ENCODE measurements at places on chromosomes 5 and 9. TPM values are rescaled to one million over a fixed set of nuclear protein-coding genes. Genes with fewer than 3 reads are reported as not detected.

MLANA gene
- not detected for total RNA-seq

PSD2 gene
- total RNA-seq = 17.0 TPM

LCN10 gene
- not detected for total RNA-seq

DCTN3 gene
- 108 TPM for total RNA-seq

TIMD4 gene
- not detected for total RNA-seq

ZFP37 gene
- total RNA-seq = 27.8 TPM

INIP gene
- total RNA-seq = 27.3 TPM

FAM153A gene
- total RNA-seq = 2.8 TPM

MPDZ gene
- 40.4 TPM for total RNA-seq

AK8 gene
- 1.1 TPM for total RNA-seq

TCF7 gene
- total RNA-seq = not detected

DRD1 gene
- total RNA-seq = 6.1 TPM

BTNL3 gene
- total RNA-seq = not detected

CD14 gene
- total RNA-seq = 15.4 TPM

MOB3B gene
- total RNA-seq = 6.2 TPM

SLF1 gene
- total RNA-seq = 46.0 TPM

LECT2 gene
- not detected for total RNA-seq

CDO1 gene
- total RNA-seq = 73.2 TPM

SLC6A3 gene
- not detected for total RNA-seq

SLC6A7 gene
- total RNA-seq = 0.62 TPM

TMEM267 gene
- total RNA-seq = 14.0 TPM

HACD4 gene
- total RNA-seq = 0.94 TPM

CFAP157 gene
- 0.16 TPM for total RNA-seq

C9 gene
- total RNA-seq = not detected

GALNT12 gene
- total RNA-seq = 1.2 TPM

GRAMD2B gene
- total RNA-seq = 11.2 TPM

FAM170A gene
- not detected for total RNA-seq

MAMDC4 gene
- total RNA-seq = 2.5 TPM

PCDHA6 gene
- total RNA-seq = 24.8 TPM

GKAP1 gene
- 10.9 TPM for total RNA-seq

ADCY2 gene
- 13.4 TPM for total RNA-seq

TOR1B gene
- total RNA-seq = 39.5 TPM

ARAP3 gene
- total RNA-seq = 3.3 TPM

LHX2 gene
- total RNA-seq = 189 TPM

FOXI1 gene
- not detected for total RNA-seq

CDKN2B-AS1 gene
- 0.62 TPM for total RNA-seq

GLRX gene
- total RNA-seq = 9.8 TPM

PCDHB13 gene
- total RNA-seq = 9.2 TPM

PCSK1 gene
- 1.6 TPM for total RNA-seq

CMYA5 gene
- total RNA-seq = 1.2 TPM

C5orf58 gene
- not detected for total RNA-seq

MARCHF11 gene
- total RNA-seq = 3.6 TPM

ACOT12 gene
- 2.8 TPM for total RNA-seq

ARID3C gene
- total RNA-seq = not detected

MARCOL gene
- not detected for total RNA-seq

PLPPR1 gene
- total RNA-seq = 222 TPM

STPG3 gene
- total RNA-seq = not detected

PCDHGB4 gene
- total RNA-seq = 12.9 TPM

TLE4 gene
- total RNA-seq = 70.5 TPM

ADAMTS12 gene
- total RNA-seq = 1.2 TPM

TLX3 gene
- total RNA-seq = not detected

TSLP gene
- not detected for total RNA-seq

RACK1 gene
- 2,761 TPM for total RNA-seq

LCN1 gene
- not detected for total RNA-seq

IFNA2 gene
- total RNA-seq = not detected

Measured in occipital lobe (tissue), 3 donors.